ENCODE measurements at places on chromosomes 5 and 9.

GRCh38 chr5:1937590-1937989 lies 54.9 kb upstream of the IRX4 start:
- H3K4me3 ChIP-seq: no peak overlapping the region
- H3K4me1 ChIP-seq: no peaks in the 10 kb centered on the region
- no peaks in the 10 kb centered on the region for H3K36me3 ChIP-seq
- H3K27ac ChIP-seq: no peak overlapping the region
- peaks cover 36% of the 10 kb centered on the region for H3K27me3 ChIP-seq

- no peak overlapping the region for H3K27ac ChIP-seq
- no peaks in the 10 kb centered on the region for H3K36me3 ChIP-seq
- no peak overlapping the region for H3K4me3 ChIP-seq
- no peaks in the 10 kb centered on the region for H3K4me1 ChIP-seq
- H3K27me3 ChIP-seq: peaks cover 5% of the 10 kb centered on the region
These were observed 184.0 kb downstream of the CACNA1B start for GRCh38 chr9:138061631-138062030.

DNA sequence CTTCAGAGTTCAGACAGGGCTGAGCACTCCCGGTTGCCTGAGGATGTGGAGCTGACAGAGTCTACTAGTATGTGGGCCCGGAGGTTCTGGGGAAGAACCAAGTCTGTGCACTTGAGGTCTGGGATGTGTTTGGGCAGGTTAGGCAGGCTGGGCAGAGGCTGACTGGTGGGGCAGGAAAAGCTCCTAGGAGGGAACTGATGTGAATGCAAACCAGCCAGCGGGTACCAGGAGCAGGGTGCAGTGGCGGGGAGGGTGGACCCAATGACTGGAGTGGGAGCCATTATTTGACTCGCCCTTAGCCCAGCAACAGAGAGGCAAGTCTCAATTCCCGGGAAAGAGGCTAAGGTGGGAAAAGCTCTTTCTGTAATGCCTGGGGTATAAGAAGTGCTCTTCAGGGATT lies 419.9 kb upstream of the DAP start:
- H3K27ac ChIP-seq: no peak overlapping the region
- no peak overlapping the region for H3K4me3 ChIP-seq
- H3K4me1 ChIP-seq: no peaks in the 10 kb centered on the region
- H3K27me3 ChIP-seq: no peaks in the 10 kb centered on the region
- DNase-seq: no peak
- no peaks in the 10 kb centered on the region for H3K36me3 ChIP-seq

GRCh38 chr9:86304236-86304730 lies 21.9 kb upstream of the ISCA1 start:
- H3K27me3 ChIP-seq: no peaks in the 10 kb centered on the region
- no peak for DNase-seq
- H3K36me3 ChIP-seq: peaks cover 57% of the 10 kb centered on the region
- H3K4me1 ChIP-seq: peaks cover 21% of the 10 kb centered on the region
- H3K4me3 ChIP-seq: no peak overlapping the region

GRCh38 chr5:148751025-148751424 lies 75.4 kb upstream of the ADRB2 start:
- H3K4me1 ChIP-seq: no peaks in the 10 kb centered on the region
- no peaks in the 10 kb centered on the region for H3K36me3 ChIP-seq
- no peaks in the 10 kb centered on the region for H3K27me3 ChIP-seq
- H3K4me3 ChIP-seq: no peak overlapping the region

- H3K36me3 ChIP-seq: no peaks in the 10 kb centered on the region
- no peak overlapping the region for H3K4me3 ChIP-seq
- H3K27me3 ChIP-seq: no peaks in the 10 kb centered on the region
These were observed 63.2 kb downstream of the NFIB start for GRCh38 chr9:14250794-14251153.

GRCh38 chr9:111985315-111985714 lies 88.7 kb downstream of the UGCG start:
- peaks cover 16% of the 10 kb centered on the region for H3K27me3 ChIP-seq
- peak overlapping the region; percentile 33 for H3K27ac ChIP-seq
- H3K36me3 ChIP-seq: no peaks in the 10 kb centered on the region
- H3K4me1 ChIP-seq: peaks cover 32% of the 10 kb centered on the region
- H3K4me3 ChIP-seq: no peak overlapping the region

DNA sequence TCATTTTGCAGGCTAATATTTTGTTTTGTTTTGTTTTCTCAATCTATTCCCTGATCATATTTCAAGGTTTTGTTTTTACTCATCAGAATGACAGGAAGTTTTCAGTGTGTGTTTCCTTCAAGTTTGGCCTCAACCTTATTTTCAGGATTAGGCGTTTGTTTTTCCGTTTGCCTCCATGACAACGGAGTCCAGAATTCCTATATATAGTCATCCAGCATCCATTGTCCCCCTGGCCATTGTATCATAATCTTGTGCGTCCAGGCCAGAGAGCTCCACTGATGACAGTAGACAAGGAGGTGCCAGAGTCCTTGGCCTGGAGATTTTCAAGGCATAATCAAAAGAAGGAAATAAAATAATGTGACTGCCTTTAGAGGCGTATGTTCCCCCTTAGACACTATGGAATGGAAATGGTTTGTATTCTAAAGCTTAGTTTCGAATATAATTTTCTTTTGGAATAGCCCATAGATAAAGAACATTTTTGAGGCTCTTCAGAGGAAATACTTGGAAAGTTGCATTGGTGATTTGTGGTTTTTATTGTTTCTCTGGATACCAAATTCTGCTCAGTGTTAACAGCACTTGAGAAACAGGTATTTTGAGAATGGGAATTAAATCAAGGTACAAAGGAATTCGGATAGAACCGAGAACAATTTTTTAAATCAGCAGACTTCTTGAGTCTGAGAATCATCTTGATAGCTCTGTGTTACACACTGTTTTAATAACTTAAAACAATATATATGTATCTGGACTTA lies 99.8 kb downstream of the ZNF462 start:
- H3K27ac ChIP-seq: no peak overlapping the region
- no peaks in the 10 kb centered on the region for H3K36me3 ChIP-seq
- H3K4me1 ChIP-seq: peaks cover 29% of the 10 kb centered on the region
- no peaks in the 10 kb centered on the region for H3K27me3 ChIP-seq
- DNase-seq: no peak

DNA sequence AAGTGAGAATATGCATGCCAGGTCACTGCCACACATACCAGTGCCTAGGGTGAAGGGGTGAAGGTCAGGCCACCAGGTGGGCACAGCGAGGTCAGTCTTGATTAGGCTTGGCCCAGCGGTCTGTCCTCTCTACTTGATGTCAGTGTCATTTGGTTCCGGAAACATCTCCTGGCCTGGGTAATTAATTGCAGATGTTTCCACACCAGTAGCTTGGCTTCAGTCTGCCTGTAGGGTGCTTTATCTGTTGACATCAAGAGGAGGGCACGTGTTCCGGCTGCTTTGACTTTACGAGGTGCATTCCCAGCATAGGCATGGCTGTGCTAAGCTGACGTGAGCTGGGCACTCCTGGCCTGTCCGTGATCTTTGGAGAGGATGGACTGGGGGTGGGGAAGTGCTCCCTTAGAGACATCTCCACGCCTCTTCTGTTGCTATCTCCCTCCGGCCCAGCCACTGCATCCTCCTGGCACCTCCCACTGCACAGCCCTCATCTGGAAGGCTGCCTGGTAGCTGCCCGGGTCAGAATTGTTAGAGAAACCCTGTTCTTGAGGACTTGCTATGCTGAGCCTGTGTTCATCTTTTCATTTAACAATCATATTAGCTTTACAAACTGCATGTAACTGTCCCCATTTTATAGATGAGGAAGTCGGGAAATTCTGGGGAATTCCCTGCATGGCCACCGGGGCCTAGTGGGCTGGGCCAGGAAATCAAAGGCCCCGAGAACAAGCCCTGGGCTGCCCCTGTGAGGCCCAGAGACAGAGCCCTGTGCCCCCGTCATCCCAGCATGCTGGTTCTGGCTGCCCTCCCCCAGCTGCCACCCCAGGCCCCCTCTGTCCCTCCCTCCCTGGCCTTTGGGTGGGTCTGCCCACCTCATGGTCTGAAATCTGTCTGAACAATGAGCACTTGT lies 29.1 kb downstream of the JADE2 start:
- no peak for DNase-seq
- peak overlapping the region; percentile 87 for H3K27ac ChIP-seq

- DNase-seq: no peak
- no peaks in the 10 kb centered on the region for H3K27me3 ChIP-seq
- H3K27ac ChIP-seq: no peak overlapping the region
- H3K4me1 ChIP-seq: no peaks in the 10 kb centered on the region
- H3K4me3 ChIP-seq: no peak overlapping the region
These were observed 234.5 kb upstream of the TRIM32 start for GRCh38 chr9:116452634-116453033.

- no peak overlapping the region for H3K4me3 ChIP-seq
- no peak for DNase-seq
- H3K27me3 ChIP-seq: no peaks in the 10 kb centered on the region
- no peaks in the 10 kb centered on the region for H3K36me3 ChIP-seq
These were observed 40.5 kb upstream of the TRIO start for GRCh38 chr5:14102666-14103065.

DNA sequence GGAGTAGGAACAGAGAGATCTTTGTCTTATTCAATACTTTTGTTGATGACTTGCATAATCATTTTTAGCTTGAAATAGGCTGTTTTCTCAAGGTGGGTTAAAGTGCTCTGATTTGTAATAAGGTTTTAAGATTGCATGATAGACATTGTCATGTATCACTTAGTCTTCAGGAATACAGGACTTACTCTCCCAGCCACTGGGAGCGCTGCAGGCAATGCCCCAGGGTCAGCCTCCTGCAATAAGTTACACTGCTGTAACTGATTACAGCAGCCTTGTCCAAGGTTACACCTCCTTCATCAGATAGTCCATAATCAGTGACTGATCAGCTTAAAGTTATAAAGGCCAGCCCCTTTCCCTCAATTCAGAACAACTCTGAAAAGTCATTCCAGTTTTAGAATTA lies 218.6 kb downstream of the ESM1 start:
- H3K4me1 ChIP-seq: no peaks in the 10 kb centered on the region
- peaks cover 7% of the 10 kb centered on the region for H3K27me3 ChIP-seq
- no peak overlapping the region for H3K27ac ChIP-seq
- DNase-seq: no peak
- H3K4me3 ChIP-seq: no peak overlapping the region
- H3K36me3 ChIP-seq: no peaks in the 10 kb centered on the region

GRCh38 chr5:115069087-115069968 lies 100.4 kb downstream of the TRIM36 start:
- peaks cover 4% of the 10 kb centered on the region for H3K4me1 ChIP-seq
- DNase-seq: peak; percentile 22
- no peak overlapping the region for H3K27ac ChIP-seq
- no peak overlapping the region for H3K4me3 ChIP-seq
- no peaks in the 10 kb centered on the region for H3K36me3 ChIP-seq

DNA sequence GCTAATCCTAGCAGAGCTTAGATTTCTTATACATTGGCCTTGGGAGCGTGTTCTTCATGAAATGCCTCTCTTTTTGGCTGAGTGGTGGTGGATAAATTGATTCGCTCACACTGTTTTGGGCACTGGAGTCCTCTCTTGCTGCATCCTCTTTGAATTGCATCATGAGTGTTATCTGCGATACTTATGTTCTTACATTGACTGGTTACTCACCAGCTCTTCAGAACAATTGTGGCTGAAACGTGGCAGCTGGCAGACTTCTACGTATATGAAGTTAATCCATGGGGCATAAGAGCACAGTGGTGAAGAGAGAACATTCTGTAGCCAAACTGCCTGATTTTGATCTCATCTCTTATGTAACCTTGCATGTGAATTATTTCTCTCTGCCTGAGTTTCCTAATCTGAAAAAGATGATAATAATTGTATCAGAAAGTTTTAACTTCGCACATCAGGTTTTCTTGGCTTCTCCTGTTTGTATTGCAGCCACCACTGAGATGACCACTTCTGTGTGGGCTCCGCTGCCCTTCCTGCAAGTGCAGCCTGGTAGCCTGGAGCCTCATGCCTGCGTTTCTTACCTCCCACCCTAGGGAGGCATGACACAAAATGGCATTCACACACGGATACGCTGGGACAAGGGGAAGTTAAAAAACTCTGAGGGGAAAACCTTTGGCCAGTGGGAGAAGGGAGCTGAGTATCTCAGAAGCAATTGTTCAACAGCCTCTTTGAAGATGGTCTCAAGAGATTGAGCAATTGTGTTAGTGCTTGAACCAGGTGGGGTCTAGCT lies 295.2 kb downstream of the ARHGAP26 start:
- H3K36me3 ChIP-seq: peaks cover 40% of the 10 kb centered on the region
- H3K4me1 ChIP-seq: peaks cover 5% of the 10 kb centered on the region
- no peaks in the 10 kb centered on the region for H3K27me3 ChIP-seq
- DNase-seq: no peak
- H3K27ac ChIP-seq: no peak overlapping the region

DNA sequence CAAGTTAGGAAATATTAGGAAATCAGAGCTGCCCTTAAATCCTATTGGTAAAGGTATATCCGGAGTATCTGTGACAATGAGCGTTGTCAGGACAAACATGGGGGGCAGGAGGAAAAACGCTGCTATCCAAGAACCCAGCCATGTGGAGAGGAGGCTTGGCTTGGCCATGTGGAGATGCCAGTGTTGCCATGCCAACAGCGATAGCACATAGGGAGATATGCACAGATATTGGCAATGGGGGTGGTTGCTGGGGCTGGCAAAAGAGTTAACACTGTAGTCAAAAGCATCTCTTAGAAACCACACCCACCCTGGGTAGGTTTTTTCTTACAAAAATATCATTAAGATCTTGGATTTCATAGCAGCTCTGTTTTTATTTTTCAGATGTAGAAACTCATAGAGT lies 106.4 kb upstream of the ASTN2 start:
- H3K4me3 ChIP-seq: no peak overlapping the region
- no peak overlapping the region for H3K27ac ChIP-seq
- no peaks in the 10 kb centered on the region for H3K4me1 ChIP-seq
- no peaks in the 10 kb centered on the region for H3K36me3 ChIP-seq

DNA sequence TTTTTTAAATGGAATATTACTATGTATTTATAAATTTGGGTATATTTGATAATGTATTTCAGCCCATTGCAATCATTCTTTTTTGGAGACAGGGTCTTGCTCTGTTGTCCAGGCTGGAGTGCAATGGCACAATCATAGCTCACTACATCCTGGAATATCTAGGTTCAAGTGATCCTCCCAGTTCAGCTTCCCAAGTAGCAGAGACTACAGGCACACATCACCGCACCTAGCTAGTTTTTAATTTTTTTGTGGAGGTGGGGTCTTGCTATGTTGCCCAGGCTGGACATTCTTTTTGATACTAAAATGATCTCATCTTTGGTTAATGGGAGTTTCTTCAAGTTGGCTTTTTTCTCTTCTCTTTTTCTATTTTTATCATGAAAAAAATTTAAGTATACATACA lies 91.3 kb downstream of the UNC13B start:
- no peak for DNase-seq
- H3K4me1 ChIP-seq: no peaks in the 10 kb centered on the region
- H3K27me3 ChIP-seq: peaks cover 3% of the 10 kb centered on the region
- H3K27ac ChIP-seq: no peak overlapping the region

DNA sequence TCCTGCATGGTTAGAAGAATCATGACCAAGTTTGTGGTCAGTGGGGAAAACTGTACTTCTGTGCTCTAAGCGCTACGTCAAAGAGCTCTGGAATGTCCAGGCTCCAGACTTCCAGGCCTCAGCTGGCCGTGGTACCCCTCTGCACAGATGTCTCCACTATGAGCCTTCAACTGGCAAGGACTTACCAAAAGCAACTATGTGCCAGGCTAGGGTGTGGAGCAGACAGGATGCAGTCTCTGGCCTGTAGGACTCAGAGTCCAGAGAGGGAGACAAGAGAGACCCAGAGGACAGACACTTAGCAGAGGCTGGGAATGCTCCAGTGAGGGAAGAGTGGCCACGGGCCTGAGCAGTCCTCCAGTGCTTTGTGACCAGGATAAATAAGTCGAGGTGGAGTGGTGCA lies 31.0 kb upstream of the TCF7 start:
- peaks cover 79% of the 10 kb centered on the region for H3K4me1 ChIP-seq
- no peaks in the 10 kb centered on the region for H3K36me3 ChIP-seq
- H3K27me3 ChIP-seq: peaks cover 4% of the 10 kb centered on the region
- no peak overlapping the region for H3K27ac ChIP-seq
- no peak for DNase-seq

Data from activated naive CD4-positive, alpha-beta T cell treated with anti-CD3 and anti-CD28 coated beads, Interleukin-2, amount 10 ng/mL, durations not matched to agents 7 days and 5 days (primary cell).